ENCODE measurements at places on chromosomes 2 and 18. TPM values are rescaled to one million over a fixed set of nuclear protein-coding genes. Genes with fewer than 3 reads are reported as not detected.

DNA sequence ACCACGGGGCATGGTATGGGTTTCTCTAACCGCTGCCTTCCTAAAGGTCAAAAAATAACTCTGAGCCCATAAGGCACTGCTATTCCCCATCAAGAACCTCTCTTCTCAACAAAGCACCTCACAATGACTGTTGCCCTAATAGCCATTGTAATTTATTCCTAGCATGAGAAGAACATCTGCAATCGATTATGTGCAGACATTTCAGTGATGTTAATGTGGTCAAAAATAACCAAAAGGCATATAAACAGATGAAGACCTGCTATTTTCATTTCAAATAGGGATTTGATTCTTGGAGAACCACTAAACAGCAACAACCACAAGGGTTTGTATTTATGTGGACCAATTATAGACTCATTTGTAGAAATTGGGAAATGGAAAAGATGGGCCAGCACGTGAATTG lies 356.6 kb downstream of the FBXO15 start:
- H3K36me3 ChIP-seq, result no peaks in the 10 kb centered on the region
- H3K27me3 ChIP-seq, result no peaks in the 10 kb centered on the region
- H3K27ac ChIP-seq, result no peak overlapping the region
- no peak for DNase-seq
- H3K4me3 ChIP-seq, result no peak overlapping the region

The C2orf69 gene
- 17.2 TPM for total RNA-seq

GRCh38 chr2:214401580-214401979 lies 9.3 kb upstream of the VWC2L start:
- no peak overlapping the region for H3K4me3 ChIP-seq
- H3K27ac ChIP-seq, result no peak overlapping the region
- DNase-seq, result no peak

DNA sequence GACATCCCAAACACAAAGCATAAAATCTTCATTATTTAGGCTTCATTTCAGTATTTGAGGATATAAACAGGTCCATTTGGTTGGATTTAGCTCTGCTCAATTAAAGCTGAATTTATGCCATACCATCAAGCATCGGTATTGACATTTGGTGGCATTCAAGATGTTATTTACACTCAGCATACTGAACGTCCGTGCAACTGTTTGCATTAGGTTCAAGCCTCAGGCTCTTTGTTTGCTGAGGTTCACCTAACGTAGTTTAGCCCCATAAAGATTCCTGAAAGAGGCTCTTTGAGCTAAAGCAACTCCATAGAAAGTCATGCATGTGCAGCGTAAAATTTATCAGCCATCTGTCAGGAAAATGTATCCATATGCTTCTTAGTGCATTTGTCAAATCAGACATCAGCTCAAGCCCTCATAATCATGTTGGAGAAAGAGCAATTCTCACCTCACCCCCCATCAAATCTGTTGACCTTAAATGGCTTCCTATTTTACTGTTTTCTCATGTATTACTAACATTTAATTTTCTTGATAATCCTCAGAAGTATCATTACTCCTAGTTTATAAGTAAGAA lies 366.9 kb downstream of the EPHA4 start:
- no peak overlapping the region for H3K27ac ChIP-seq
- no peaks in the 10 kb centered on the region for H3K4me1 ChIP-seq
- no peak overlapping the region for H3K4me3 ChIP-seq
- DNase-seq, result no peak
- H3K36me3 ChIP-seq, result no peaks in the 10 kb centered on the region
- H3K27me3 ChIP-seq, result peaks cover 1% of the 10 kb centered on the region

- H3K27me3 ChIP-seq, result no peaks in the 10 kb centered on the region
- no peak for DNase-seq
- no peak overlapping the region for H3K4me3 ChIP-seq
- H3K27ac ChIP-seq, result no peak overlapping the region
- no peaks in the 10 kb centered on the region for H3K36me3 ChIP-seq
These were observed 15.5 kb downstream of the KCNS3 start for GRCh38 chr2:17894005-17894404.

The IL1RL2 gene
- not detected for total RNA-seq
